ENCODE measurements at places on chromosomes 11 and 22.

DNA sequence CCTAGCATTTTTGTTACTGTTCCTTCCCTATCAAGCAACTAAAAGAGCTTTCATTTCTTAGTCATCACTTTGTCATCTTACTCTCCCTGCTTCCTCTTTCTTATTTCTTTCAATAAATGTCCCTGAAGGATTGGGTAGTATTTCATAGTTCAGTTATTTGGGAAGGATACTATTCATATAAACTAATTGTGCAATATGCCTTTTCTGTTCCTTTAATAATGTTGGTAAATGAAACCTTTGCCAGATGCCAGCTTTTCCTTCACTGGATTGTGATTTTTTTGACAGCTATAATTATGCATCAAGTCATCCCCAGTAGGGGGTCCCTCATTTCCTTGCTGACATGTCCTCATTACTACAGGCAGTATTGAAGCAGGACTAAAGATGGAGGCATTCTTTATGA is 101.7 kb downstream of the ATM start:
- DNase-seq = peak; percentile 1

GRCh38 chr22:43923191-43923590 is 414 bp upstream of the PNPLA3 start:
- no peak for DNase-seq

- no peak for DNase-seq
Observed at GRCh38 chr22:37819105-37819433, 4.1 kb upstream of the GALR3 start.

DNA sequence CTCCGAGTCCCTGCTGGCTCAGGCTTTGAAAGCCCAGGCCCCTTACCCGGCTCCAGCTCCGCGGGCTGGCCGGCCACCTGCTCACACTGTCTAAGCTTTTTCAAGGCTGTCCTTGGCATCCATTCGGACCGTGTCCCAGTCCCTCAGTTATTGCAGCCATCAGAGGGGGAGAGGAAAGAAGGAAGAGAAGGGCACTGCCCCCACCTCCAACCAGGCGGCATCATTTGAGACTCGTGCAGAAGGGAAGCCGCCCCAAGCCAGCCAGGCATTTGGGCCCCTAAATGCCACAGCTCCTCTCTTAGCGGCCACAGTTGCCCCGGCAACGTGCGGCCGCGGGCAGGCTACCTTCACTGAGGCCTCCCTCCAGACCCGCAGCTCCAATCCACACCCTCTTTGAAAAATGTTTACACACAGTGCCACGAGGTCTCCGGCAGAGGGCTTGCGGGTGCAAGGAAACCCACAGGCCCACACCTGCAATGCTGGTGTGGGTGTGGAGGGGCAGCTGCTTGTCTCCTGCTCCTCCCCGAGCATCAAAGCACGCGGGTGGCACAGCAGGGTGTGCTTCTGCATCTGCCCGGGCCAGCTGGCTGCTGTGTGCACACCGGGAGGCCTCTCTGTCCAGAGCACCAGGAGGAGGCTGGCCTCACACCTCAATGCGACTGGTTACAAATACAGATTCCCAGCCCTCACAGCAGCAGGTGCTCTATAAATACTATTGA is 124.4 kb downstream of the CTTN start:
- peak; percentile 90 for DNase-seq

- DNase-seq = peak; percentile 66
Observed at GRCh38 chr22:43128928-43129424, 14.2 kb downstream of the MCAT start.

- no peak for DNase-seq
Observed at GRCh38 chr11:66081505-66081904, 11.4 kb downstream of the PACS1 start.

DNA sequence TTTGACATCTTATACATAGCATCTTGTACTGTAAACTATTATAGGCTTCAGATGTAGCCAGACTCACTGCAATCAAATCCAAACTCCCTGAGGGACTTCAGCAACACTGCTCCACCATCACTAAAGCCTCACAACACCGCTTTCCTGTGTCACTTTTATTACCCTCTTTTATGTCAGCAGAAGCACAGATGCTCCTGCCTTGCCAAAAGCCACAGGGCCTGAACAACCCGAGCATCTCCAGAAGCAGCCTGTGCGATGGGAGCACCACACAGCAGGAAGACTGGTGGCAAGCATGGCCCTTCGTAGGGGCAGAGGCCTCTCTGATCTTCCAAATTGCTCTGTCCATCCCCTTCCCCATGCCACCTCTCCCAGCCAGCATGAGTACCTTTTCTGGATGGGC is 22.9 kb downstream of the TMEM123 start:
- DNase-seq = no peak

DNA sequence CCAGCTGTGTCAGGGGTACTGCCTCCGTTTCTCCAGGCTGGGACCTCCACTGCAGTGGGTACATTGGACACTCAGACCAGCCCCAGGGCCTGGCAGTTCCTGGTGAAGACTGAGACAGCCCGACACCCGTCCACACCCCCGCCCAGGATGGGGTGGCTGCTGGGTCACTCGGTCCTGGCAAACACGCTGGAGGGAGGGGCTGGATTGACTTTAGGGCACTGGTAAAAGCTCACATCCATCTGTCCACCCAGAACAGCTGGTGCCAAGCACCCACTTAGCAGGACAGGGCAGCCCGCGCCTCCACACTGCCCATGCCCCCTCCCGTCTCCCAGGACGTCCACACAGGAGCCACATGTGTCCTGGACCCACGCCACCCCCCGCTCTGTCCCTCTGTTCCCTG is 10.7 kb upstream of the TBX1 start:
- no peak for DNase-seq

DNA sequence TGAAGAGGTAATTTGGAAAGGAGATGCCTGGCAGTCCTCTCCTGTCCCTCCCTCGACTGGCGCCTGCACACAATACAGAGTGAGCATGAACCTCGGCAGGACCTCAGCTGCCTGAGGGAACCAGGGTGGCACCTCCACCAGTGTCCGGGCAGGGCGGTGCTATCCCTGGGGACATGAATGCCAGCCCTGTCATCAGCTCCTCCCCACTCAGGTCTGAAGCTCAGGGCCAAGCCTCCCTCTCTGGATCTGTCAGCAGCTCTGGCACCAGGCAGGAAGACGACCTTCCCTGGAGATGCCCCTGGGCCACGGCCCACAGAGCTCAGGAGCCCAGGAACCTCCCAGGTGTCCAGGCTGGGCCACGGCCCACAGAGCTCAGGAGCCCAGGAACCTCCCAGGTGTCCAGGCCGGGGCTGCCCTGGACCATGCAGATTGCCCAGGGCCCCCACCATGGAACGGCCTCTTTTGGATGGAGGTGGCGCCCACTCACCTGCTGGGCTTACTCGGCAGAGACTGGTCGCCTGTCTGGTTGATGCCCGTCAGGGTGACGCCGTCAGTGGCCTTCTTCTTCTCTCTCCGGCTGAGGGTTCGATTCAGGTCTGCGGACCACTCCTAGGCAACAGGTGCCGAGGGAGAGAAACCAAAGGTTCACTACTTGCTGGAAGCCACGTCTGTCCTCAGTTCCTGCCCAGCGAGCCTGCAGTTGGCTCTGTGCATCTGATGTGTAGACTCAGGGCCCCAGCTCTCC is 21.7 kb upstream of the ARFGAP3 start:
- DNase-seq = no peak

GRCh38 chr22:44931077-44931540 is 78.7 kb downstream of the PHF21B start:
- no peak for DNase-seq

DNA sequence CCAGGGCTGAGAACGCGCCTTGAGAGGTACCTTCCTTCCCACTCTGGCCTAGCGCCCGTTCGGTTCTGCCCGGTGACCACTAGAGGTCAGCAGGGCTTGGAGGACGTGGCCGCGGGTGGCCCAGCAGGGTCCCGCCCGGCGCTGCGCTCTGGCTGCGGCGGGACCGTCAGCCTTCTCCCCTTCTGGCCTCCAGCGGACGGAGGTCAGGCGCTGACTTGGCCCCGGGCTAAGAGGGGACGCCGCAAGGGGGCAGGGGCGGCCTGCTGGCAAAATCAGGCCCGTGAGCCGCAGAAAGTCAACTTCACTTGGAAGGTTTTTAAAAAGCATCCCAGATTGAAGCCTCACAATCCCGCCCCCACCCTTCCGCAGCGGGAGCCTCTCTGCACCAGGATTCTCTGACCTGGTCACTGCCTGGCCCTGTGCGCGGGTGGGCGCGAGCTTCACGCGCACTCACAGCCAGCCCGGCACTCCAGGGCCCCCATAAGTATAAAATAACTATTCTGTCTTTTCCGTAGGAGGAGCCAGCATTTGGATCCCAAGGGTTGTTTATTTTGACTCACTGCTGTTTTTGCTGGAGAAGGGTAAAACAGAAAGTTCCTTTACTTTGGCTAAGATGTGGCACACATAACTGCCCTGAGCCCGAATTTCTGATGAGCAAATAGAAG is 23.2 kb upstream of the ZBTB16 start:
- DNase-seq = no peak

DNA sequence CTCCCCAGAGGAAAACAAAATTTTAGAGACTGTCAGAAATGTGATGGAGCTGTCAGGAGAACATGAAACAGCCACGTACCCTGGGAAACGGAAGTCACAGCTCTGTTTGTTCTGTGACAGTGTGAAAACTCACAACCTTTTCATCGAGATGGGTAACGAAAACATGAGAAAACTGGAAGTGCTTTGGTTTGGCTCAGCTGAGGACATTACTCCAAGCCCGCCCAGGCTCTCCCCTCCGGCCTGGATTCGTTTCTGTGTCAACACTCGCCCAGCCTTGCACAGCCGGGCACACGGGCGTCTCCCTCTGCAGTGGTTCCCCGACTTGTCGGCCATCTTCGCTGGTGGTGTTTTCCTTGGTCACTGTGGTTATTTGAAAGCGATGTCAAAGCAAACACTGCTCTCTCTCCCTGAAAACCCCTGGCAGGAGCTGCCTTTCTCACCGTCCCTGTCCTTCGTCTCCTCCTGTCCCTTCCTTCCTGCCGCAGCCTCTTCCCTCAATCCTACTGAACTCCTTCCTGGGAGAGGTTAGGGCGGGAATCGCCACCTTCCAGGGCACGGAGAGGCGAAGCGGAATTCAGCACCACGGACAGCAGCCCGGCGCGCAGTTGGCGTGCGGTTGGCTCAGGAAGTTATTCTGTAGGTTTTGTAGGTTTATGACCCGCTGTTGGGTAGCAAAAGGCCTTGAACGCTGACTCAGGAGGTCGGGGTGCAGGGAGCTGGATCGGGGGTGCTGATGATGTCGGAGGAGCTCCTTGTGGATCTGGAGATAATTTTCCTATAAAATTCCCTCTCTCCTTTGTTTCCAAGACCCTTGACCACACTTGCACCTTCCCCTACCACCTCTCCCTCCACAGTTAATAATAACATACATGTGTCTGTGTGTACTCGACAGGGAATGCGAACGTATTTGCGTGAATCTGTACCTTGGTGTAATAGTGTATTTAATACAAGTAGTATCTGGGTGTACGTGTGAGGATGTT is 13.1 kb upstream of the RPS19BP1 start:
- DNase-seq = no peak

GRCh38 chr11:3736816-3737215 is 60.5 kb downstream of the NUP98 start:
- DNase-seq = no peak

DNA sequence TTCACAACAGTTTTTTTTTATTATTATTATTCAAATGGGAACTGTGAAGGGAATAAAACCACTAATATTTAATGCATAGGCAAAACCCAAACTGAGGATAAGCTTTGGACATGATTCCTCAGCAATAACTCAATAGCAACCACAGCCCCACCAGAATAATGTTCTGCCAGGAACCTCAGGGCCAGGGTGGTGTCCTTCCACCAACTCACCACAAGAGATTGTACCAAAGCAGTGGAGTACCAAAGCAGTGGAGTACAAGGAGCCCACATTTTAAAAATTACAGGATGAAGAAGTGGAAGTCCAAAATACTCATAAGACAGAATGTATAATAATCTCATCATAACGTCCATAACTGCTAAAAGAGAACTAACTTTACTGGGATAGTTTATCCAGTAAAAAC is 32.5 kb upstream of the FZD4 start:
- DNase-seq = no peak

DNA sequence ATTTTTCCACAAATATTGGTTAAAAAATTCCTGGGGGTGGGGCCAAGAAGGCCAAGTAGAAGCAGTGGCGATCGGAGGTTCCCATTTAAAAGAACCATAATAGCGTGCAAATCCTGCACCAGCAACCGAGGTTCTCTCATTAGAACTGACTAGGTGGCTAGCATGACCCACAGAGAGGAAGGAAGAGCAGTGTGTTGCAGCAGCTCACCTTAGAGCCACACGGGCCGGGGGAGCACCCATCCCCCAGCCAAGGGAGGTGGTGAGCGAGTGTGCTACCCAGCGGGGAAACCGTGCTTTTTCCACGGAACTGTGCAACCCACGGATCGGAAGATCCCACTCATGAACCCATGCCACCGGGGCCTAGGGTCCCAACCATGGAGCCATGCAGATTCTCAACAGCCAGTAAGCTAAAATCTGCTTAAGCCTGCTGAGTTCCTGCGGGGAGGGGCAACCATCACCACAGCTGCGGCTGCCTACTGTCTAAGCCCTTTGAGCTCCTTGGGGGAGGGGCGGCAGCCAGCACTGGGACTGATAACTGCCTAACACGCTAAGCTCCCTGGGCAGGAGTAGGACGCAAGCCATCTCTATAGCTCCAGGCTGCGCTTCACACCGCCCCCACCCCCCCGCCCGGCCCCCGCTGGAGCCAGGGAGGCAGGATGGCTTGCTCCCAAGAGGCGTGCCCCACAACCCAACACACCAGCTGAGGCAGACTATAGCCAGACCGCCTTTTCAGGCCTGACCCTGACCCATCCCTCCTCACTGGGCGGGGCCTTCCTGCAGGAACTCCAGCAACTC is 21.0 kb upstream of the HTATIP2 start:
- no peak for DNase-seq

GRCh38 chr11:64757549-64758329 is 2.0 kb downstream of the PYGM start:
- no peak for DNase-seq

- DNase-seq = no peak
Observed at GRCh38 chr22:42902875-42903510, 45.9 kb upstream of the ARFGAP3 start.

GRCh38 chr22:29031227-29032011 is 30.2 kb downstream of the C22orf31 start:
- DNase-seq = no peak

DNA sequence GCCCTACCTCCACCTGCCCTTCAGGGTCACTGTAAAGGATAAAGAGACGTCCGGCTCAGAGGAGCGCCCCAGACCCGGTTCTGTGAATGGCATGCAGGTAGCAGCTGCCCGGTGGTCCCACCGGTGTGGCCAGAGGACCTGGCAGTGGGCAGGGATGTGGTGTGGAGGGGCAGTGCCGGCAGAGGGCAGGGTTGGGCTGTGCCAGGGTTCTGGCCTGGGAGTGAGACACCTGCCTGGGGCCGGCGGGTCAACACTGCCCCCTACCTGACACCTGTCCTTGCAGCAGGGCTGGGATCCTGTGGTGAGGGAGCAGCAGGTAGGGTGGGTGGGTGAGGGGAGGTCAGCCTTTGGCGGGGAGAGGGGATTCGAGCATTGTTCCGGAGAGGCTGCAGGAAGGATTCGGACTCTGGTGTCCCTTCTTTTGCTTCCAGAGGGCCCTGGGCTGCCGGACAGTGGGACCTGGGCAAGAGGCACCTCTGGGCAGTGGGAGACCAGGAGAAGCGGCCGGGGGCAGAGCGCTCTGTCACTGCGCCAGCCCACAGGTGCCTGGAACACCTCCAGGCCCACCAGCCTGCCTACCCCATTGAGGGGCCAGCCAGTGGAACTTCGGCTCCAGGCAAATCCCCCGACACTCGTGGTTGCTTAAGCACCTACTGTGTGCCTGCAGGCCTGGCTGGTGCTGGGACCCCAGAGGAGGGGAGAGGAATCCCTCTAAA is 1.6 kb upstream of the PHLDA2 start:
- peak; percentile 54 for DNase-seq

All from NCI-H2081 (cell line).